ENCODE measurements at places on chromosomes 6 and 20.

GRCh38 chr6:114430534-114431124 lies 87.8 kb upstream of the HS3ST5 start:
- DNase-seq, result no peak

- no peak for DNase-seq
Measured at GRCh38 chr6:137811916-137812553, 55.0 kb upstream of the TNFAIP3 start.

- no peak for DNase-seq
Measured at GRCh38 chr20:9349249-9349648, 165.1 kb upstream of the LAMP5 start.

DNA sequence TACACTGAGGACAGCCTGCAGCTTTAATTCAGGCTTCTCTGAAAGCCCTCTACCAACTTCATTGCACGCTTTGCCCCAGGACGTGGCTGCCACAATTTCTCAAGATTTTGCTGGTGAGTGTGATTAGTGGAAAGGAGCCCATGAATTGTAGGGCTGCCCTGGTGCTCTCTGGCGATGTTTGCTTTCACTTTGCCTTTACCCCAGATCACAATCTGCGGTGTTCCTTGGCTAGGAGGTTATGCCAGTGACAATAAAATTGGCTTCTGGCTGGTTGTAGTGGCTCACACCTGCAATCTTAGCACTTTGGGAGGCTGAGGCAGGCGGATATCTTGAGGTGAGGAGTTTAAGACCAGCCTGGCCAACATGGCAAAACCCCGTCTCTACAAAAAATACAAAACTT lies 139.3 kb downstream of the FOXC1 start:
- no peak for DNase-seq

GRCh38 chr6:169701954-169702839 lies at the start of the genes C6orf120 and WDR27:
C6orf120 (plus strand) TSS chr6:169702126; CDS start chr6:169702460, 334 bp downstream.
WDR27 (minus strand) TSS chr6:169702029; CDS start chr6:169689005, 13,024 bp downstream.
- DNase-seq, result peak; percentile 97

- peak; percentile 61 for DNase-seq
Measured at GRCh38 chr20:54067606-54068174, 2.7 kb downstream of the BCAS1 start.

GRCh38 chr6:6497976-6498375 lies 90.5 kb upstream of the LY86 start:
- DNase-seq, result no peak

DNA sequence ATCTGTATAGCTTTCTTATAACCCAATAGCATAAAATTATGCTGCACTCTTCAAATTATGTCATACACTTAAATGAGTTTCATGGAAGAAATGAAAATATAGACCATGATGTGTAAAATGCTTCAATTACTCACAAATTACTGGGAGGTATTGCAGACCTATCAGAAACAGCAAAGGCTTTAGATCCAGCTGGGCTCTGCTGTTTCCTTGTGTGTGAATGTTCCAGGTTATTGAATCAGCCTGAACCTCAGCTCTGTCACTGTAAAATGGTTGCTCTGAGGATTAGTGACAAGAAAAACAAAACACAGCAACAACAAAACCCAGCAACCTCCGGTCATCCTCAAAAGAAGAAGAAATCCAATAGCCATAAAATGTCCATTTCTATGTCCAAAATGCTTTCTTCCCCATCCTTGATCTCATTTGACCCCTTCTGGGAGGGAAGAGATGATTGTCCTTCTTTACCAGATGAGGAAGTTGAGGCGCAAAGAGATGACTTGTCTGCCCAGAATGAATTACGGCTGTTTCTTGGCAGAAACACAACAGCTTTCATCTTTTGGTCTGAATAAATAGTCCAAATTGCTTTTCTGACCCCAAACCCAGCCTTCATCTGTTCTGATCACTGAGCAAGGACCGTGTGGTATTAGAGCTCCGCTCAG lies 42.2 kb upstream of the TGM6 start:
- DNase-seq, result peak; percentile 31

DNA sequence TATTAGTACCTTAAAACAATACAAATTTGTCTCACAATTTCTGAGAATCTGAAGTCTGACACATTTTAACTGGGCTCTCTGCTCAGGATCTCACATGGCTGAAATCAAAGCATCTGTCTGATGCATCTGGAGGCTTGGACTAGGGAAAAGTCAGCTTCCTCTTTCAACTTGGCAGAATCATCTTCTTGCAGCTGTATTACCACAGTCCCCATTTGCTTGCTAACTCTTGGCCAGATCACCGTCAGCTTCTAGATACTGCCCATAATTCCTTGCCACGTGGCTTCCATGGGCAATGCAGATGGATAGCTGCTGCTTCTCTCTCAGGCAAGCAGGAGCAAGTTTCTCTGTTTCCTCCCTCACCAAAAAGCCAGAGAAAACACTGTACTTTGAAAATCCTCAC lies 1106.4 kb upstream of the CITED2 start:
- no peak for DNase-seq

DNA sequence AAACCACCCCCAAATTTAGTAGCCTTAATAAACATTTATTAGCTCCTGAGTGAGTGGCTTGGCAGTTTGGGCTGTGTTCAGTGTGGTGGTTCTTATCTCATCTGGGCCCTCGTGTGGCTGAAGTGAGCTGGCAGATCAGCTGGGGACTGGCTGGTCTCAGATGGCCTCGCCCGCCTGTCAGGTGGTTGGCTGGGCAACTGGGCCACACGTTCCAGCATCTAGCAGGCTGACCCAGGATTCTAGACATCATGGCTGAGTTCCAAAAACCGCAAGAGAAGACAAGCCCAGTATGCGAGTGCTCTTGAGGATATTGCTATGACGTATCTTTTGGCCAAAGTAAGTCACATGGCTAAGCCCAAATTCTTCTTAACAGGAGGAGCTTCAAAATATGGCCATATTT lies 28.9 kb downstream of the EIF2S2 start:
- DNase-seq, result peak; percentile 63

DNA sequence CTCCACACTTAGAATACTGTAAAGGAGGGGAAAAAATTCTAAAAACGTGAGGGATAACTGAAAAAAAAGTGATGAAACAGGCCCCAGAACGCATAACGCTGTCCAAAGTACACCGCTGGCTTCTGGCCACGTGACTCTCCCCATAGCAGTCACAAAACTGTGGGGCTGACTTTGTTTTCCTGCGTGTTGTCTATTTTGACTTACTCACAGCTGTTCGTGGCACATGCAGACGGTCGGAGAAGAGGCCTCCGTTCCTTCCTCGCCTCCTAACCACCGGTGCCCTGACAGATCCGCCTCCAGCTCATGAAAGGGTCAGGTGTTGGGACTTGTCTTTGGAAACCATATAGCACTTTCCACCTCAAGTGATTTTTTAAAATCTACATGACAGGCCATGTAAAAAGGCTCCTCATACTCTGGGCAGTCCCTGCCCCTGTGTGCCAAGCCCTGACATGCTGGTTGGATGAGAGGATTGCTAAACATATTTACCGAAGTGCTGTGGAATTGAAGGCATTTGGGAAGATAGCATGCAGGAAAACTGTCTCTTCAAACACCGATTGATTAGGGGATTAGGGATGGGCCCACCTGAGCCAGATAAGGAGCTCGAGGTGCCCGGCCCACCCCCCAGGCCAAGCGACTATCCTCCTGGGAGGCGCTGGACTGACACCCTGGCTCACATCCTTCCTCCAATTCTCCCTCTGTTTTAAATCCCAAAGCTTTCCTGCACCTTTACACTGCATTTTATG lies 54.8 kb downstream of the DACT2 start:
- DNase-seq, result no peak

GRCh38 chr6:16504609-16505008 lies 256.7 kb downstream of the ATXN1 start:
- no peak for DNase-seq

DNA sequence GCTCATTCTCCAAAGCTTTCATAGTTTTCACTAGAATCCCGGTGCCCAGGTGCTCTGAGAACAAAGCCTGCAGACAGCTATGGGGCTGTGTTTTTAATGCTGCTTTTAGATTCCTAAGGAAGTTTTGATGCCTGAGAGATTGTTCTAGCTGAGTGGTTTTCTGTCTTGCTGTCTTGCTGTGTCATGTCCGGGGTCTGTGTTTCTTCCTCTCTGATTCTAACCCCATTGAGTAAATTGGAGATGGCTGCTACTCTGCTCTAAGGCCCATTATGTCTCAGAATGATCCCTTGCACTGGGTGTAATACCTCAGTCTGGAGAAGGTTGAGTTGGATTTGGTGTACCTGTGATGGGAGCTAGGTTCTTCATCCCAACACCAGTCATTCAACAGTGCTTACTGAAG lies 63.4 kb downstream of the ARID1B start:
- no peak for DNase-seq

DNA sequence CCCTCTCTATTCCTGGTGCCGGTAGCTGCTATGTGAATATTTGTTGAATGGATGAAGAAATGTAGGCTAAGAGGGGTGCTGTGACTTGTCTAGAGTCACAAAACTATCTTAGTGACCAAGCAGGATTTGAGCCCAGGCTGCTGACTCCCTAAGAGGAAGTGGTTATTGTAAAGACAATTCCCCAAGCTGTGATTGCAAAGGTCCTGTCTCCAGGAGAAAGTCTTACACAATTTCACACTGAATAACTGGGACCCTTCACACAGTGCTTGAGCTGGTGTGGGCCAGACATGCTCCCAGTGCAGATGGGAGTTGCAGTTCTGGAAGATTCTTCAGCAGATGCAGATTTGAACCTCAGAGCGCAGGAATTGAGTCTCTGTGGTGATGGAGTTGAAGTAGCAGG lies 38.1 kb downstream of the IYD start:
- DNase-seq, result no peak

DNA sequence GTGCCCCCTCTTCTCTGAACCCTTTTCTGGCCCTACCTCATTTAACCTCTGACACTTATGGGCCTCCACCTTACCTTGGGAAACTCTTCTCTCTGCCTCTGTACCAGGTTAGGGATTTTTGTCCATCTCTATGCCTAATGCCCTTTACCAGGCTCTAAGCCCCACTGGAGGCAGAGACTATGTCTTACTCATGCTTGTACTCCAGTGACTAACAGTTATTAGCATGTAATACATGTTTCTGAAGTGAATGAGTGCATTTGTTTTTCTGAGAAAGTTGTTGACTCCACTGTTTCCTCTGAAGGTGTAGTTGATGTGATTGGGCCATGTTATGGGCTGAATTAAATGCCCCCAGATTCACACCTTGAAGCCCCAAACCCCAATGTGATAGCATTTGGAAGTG lies 234.3 kb downstream of the PACRG start:
- DNase-seq, result no peak

DNA sequence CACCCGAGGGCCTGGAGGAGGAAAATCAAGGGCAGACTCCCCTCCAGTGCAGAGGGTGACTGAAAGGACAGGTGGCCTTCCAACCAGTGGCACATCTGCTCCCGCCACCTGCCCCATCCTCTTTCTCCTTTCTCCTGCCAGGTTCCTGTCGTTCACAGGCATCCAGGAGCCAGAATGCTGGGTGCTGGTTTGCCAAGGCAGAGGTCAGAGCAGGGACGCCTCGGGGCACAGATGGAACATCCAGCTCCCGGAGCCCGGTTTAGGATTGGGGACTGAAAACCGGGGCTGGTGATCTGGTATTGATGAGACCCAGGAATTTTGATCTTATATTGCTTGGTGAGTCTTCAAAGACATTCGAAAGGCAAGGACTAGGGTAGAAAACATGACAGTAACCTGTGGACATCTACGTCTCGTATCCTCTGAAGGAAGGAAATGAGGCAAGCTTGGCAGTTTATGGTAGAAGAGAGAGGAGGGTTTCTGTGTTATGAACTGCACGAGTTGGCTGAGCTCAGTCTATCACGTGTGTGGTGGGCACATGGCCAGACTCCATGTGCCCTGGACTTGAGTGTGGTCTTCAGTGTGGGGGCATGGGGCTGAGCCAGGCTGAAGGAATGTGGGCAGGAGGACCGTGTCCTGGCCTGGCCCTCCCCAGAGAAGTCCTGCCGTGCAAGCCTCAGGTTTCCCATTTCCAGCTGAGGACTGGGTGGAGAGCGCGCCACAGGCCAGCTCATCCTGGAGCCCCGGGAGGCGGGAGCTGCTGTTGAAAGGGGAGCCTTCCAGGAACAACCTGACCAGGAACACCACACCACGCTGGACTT lies 74.2 kb downstream of the IRF4 start:
- no peak for DNase-seq

DNA sequence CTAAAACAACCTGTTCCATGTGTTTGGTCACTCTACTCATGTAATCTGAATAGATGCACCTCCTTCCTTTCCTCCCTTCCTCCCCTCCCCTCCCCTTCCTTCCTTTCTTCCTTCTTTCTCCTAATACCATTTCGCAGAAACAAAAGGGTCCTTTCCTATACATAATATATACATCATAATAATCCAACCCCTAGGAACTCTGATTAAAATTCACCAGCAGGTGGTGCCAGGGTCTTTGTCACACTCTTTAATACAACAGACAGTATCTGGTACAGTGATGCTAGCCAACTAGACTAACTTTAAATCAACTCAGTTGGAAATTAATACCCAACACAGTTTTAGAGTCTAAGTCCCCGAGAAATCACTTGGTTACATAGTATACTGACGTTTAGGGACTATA lies 181.2 kb upstream of the SHLD1 start:
- DNase-seq, result peak; percentile 63

DNA sequence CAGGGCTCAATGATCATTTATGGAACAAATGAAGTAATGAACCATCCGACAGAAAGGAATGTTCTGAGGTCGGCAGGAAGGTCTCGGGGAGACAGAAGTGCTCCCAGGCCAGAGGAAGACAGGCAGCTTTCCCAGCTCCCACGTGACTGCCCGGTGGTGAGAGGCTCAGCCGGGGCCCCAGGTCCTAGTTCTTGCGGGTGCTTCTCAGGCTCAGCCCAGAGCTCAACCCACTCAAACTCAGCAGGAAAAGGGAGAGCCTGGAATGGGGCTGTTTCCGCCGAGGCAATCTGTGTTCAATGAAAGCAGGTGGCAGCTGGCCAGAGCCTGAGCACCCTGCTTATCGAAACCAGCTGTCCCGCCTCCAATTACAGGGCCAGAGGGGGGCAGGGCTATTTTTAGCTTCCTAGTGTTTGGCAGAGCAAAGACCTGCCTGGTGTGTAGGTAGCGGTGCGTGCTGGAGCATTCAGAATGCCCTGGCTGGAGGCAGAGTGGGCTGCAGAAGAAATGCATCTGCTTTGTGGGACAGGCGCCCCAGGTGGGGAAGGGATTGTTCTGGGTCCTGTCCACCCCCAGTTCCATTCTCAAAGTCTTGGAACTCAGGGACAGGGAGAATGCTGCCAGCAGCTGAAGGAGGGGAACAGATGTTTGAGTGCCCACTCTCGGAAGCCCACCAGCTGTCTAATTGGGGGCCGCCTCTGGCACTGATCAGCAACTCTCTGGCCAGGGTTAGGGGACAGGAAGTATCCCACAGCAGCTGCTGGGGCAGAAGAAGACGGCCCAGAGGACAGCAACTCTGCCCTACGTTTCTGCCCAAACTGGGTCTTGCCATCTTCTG lies 145.1 kb downstream of the PREX1 start:
- peak; percentile 23 for DNase-seq
